AML-193 (cell line): ENCODE measurements at places on chromosomes 6 and 20.

DNA sequence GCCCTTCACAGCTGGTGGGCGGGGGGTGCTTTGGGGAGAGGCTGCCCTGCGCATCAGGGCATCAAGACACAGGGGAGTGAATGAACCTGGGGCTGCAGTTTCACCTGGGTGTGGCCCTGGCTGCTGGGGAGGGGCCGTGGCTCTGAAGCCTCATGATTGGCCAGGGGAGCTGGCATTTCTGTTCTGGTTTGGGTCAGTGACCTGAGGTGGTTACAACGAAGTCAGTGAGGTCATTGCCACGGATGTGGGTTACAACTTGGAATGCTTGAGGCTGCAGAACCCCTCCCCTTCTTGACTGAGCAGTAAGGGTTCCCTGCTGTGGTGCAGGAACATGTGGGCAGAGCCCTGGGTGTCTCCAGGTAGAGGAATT, 3.0 kb downstream of the TCEA2 start:
- peak; percentile 73 for DNase-seq

- no peak for DNase-seq
Observed at GRCh38 chr6:168387426-168387825, 53.6 kb upstream of the SMOC2 start.

DNA sequence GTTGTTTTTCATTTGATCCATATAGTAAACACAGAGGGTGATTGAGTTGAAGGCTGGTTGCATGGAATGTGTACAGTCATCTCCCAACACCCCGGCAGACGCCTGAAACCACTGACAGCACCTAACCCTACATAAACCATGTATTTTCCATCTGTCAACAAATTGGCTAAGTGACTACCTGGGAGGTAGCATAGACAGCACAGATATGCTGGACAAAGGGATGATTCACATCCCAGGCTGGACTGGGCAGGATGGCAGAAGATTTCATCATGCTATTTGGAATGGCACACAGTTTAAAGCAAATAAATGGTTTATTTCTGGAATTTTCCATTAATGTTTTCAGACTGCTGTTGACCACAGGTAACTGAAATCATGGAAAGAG, 4.4 kb upstream of the VIP start:
- no peak for DNase-seq

GRCh38 chr6:163187606-163188005, 226.9 kb upstream of the QKI start:
- DNase-seq: no peak

DNA sequence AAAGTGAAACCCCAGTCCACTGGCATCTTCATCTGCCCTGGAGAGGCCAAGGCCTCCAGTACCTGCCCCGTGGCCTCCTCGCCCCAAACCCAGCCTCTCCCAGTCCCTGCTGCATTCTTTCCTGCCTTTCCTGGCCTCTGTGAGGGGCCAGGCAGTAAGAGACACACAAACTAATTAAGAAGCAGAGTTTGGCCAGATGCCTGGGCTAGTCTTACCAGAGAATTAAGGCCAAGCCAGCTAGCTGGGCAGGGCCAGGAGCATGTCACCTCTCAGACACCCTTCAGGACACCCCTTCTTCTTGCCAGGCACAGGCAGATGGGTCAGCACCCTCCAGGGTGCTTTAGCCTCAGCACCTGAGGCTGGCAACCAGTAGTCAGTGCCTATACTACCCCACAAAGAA, 2.4 kb downstream of the MDGA1 start:
- no peak for DNase-seq

- no peak for DNase-seq
Observed at GRCh38 chr6:118719351-118720124, 68.1 kb upstream of the CEP85L start.

GRCh38 chr6:32427218-32427617, 12.5 kb upstream of the HLA-DRA start:
- DNase-seq: no peak

DNA sequence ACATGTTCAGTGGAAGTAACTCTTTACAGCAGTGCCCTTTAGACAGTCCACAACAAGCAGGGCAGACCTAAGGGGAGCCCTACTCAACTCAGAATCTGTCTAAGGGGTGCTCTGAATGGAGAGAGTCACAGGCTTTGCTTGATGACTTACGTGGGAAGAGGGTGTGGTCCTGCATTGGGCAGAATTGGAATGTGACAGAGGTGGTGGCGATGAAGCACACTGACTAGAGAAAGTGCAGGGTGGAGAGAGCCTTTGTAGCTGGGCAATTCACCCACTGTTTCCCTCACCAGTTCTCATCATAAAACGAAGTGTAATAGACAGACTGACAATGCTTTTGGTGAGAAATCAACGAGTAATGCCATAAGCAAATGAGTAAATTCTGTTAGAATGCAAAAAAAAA, 11.2 kb downstream of the TP53INP2 start:
- DNase-seq: no peak

- DNase-seq: peak; percentile 54
Observed at GRCh38 chr6:15389765-15390723, 144.2 kb downstream of the JARID2 start.

DNA sequence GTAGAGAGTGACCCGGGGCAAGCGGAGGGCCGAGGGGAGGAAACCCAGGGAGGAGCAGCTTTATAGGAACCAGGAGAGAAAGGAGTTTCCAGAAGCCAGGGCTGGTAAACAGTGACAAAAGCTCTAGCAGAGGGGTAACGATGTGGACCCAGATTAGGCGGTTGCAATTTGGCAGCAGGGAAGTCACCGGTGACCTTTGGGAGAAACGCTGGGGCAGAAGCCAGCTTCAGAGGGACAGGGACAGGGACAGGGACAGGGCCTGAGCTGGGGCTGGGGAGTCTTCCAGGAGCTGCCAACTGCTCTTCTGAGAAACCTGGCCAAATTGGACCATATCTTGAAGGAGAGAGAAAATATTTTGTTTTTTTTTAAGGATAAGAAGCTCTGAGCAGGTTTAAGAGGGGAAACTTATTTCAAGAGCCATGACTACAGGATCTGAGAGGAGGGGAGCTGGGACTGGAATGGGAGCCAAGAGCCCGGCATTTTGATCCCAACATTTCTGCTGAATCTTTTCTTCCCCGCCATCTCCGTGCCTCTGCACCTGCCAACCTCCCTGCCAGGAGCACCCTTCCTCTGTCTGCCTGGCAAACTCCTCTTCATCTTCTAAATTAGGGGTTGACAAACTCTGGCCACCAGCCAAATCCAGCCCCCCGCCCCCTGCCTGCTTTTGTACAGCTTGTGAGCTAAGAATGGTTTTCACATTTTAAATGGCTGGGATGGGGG, 22.6 kb upstream of the PREX1 start:
- no peak for DNase-seq

GRCh38 chr20:56414842-56415765, 3.0 kb downstream of the CASS4 start:
- DNase-seq: no peak

GRCh38 chr6:12504325-12504966, 212.1 kb upstream of the PHACTR1 start:
- peak; percentile 16 for DNase-seq

DNA sequence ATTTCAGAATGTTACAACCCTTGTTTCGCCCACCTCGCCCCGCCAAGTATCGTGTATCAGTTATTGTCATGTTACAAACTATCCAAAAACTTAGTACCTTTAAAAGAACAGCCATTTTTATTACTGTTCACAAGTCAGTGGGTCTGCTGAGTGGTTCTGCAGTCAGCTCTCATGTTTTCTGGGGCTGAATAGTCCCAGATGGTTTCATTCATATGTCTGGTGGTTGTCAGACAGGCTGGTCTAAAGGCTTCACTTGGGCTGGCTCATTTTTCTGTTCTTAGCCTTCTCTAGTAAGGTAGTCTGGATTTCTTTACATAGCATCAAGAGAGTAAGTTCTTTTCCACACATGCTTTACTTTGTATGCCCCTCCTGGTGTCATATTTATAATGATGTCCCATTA, 8.6 kb downstream of the ZNF292 start:
- DNase-seq: no peak

DNA sequence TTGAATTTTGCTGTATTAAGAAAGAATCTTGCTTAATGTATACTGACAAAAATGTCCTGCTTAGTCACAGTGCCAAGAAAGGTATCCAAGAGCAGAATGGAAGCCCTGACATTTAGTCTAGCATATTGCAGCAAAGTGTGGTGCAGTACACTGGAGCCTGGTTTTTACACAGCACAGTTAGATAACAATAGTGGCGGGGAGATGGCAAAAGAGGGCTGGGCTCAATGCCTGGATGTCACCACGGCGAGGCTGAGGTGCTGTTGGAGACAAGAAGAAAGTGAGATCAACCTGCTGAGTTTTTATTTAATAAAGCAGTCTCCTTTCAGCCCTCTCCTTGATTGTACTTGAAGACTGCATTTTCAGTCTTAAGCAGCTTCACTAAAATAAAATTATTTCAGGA, 426.0 kb downstream of the LMBRD1 start:
- DNase-seq: no peak

GRCh38 chr6:14873781-14874441, 372.0 kb upstream of the JARID2 start:
- no peak for DNase-seq

DNA sequence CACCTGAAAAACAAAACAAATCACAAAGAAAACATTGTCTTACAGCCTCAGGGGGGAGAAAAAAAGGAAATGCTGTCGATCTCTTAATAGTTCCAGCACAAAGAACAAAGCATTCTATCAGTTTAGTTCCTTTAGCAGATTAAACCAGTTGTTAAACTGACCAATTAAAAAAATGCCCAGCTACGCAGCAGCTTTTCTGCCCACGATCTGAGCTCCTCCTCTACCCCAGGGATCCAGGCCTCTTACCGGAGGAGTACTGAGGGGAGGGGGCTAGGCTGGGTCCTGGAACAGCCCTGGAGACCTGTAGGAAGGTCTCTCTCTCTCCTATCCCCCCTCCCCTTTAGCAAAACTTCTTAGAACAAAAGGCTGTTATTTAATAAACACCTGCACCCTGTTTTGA, 13.4 kb downstream of the PTK7 start:
- DNase-seq: no peak

GRCh38 chr6:161244725-161245124, 29.1 kb downstream of the AGPAT4 start:
- no peak for DNase-seq

GRCh38 chr6:24610672-24611071, 35.3 kb downstream of the KIAA0319 start:
- no peak for DNase-seq

DNA sequence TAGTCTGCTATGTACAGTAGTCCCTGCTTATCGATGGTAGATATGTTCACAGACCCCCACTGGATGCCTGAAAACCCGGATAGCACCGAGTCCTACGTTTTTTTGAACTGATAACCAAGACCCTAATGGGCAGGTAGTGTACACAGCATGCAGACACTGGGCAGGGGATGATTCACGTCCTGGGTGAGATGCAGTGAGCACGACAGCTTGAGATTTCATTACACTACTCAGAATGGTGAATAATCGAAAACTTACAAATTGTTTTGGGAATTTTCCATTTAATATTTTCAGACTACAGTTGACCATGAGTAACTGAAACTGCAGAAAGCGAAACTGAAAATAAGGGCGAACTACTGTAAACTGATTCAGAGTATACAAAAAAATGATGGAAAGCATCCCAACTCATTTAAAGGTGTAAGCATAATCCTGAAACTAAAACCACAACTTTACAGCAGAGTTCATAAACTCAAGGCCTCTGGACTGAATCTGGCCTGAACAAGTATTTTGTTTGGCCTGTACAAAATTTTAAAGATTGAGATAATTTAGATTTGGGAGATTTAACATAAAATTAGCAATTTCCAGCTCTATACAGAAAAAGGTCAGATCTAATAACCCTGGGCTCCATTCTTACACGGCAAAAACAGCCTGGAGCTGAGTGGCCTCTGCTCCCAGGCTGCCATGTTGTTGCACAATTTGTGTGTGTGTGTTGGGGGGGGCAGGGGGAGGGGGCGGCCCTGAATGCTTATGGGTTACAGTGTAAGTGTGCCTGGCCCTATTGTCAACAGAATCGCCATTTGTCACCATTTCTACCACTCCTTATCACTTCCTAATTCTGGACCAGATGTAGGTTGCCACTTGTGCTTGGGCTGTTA, 34.9 kb downstream of the RNF24 start:
- DNase-seq: no peak

GRCh38 chr6:116405138-116405537, 34.4 kb downstream of the DSE start:
- DNase-seq: no peak

GRCh38 chr6:71481011-71481410, 192.4 kb downstream of the OGFRL1 start:
- DNase-seq: no peak

DNA sequence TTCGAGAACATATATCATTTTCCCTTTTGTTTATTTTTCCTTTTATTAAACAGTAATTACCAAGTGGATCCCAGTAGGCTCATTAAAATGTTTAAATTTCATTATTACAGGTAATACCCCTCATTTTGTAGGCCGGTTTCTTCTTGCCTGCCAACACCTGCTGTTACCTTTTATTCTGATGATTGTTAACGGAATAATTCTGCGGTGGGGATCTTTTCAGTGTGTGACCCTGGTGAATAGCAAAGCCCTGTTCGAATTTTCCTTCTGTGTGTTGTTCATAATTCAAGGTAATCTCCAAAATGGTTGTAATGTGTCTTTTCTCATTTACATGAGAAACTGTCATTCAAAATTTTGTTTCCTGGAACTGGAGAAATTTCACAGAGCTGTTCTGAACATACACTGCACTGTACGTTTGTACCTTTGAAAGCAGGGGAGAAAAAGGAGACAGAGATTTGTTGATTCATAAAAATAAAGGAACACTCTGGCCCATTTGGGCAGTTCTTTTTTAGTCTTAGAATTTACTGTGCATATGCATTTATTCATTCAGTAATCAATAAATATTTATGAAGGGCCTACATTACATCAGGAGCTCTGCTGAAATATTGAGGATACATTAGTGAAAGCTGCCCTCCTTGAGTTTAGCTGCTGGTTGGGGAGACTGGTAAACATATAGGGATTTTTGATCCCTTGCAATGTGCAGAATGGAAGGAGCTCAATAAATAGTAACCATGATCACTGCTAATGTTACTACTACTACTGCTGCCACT, 502.0 kb downstream of the QKI start:
- no peak for DNase-seq

- DNase-seq: peak; percentile 3
Observed at GRCh38 chr20:56440346-56441007, 27.9 kb upstream of the RTF2 start.

- DNase-seq: no peak
Observed at GRCh38 chr20:33404281-33404680, 3.0 kb upstream of the CDK5RAP1 start.

GRCh38 chr6:97282238-97282725, 734 bp downstream of the MMS22L start:
- peak; percentile 44 for DNase-seq

GRCh38 chr6:131015630-131016263, 47.3 kb downstream of the EPB41L2 start:
- no peak for DNase-seq
